ENCODE measurements at places on chromosomes 2 and 18. TPM values are rescaled to one million over a fixed set of nuclear protein-coding genes. Genes with fewer than 3 reads are reported as not detected.

DNA sequence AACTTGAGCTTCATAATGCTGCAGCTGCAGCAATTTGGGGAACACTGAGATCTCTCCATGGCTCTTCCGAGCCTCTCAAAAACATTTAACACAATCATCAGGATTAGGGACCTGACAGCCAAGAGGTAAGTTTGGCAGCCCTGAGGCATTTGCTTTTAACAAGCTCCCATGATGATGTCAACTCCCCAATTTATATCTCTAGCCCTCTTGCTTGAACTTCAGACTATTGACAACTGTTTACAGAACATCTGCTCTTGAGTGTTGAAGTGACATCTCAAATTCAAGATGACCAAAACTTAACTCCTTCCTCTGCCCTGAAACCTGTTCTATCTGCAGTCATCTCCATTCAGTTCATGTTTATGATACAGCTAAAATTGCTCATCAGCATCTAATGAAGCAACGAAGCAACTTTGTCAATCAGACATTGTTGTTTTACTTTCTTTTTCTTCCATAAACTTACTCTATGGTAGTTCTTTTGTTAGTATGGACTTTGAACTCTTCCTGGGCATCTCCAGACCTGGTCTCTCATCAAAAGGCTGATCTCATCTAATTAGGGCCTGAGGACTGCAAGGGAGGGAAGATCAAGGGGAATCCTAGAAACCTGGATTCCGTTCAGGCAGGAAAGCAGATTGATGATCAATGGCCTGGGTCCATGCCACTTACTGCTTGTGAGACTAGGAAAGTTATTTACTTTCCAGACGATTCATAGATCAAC lies 48.1 kb downstream of the SEMA4F start:
- no peak overlapping the region for H3K27ac ChIP-seq
- H3K36me3 ChIP-seq = no peaks in the 10 kb centered on the region
- no peak for DNase-seq
- peaks cover 28% of the 10 kb centered on the region for H3K27me3 ChIP-seq
- H3K4me3 ChIP-seq = no peak overlapping the region
- H3K4me1 ChIP-seq = no peaks in the 10 kb centered on the region

GRCh38 chr2:39059366-39059952 lies 61.4 kb downstream of the SOS1 start:
- no peaks in the 10 kb centered on the region for H3K27me3 ChIP-seq
- H3K36me3 ChIP-seq = peaks cover 9% of the 10 kb centered on the region
- no peak overlapping the region for H3K27ac ChIP-seq
- H3K4me3 ChIP-seq = no peak overlapping the region

DNA sequence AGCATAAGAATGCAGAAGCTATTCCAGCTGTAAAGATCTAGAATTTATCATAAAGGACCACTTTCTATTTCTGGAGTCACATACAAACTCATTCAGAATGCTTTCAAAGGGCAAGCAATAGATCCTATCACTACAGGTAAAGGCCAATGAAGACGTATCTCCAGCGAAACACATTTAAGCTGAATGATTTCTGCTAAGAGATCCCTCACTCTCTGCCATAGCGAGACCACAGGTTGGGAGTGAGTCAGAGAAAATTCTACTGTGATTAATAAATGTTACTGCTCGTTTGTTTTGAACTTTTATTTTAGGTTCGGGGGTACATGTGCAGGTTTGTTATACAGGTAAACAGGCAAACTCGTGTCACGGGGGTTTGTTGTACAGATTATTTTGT lies 72.5 kb upstream of the NFU1 start:
- DNase-seq = no peak
- H3K4me3 ChIP-seq = no peak overlapping the region
- no peaks in the 10 kb centered on the region for H3K27me3 ChIP-seq
- peaks cover 61% of the 10 kb centered on the region for H3K36me3 ChIP-seq
- no peak overlapping the region for H3K27ac ChIP-seq

DNA sequence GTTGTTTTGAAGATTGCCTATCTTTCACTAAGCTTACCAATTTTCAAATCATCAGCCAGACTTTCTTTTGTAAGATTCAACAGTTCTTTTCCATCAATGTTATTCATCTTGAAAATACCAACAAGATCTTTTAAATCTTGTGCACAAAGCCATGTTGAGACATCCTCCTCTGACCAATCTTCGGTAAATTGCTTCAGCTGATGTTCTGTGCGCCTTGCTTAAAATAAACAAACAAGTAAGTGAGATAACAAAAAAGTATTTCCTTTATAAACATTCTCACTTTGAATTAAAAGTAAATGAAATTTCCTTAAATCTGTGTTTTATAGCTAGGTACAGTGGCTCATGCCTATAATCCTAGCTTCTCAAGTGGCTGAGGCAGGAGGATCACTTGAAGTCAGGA lies 30.3 kb downstream of the WDSUB1 start:
- no peaks in the 10 kb centered on the region for H3K4me1 ChIP-seq
- H3K27me3 ChIP-seq = no peaks in the 10 kb centered on the region
- no peak for DNase-seq
- no peak overlapping the region for H3K27ac ChIP-seq
- H3K4me3 ChIP-seq = no peak overlapping the region

DNA sequence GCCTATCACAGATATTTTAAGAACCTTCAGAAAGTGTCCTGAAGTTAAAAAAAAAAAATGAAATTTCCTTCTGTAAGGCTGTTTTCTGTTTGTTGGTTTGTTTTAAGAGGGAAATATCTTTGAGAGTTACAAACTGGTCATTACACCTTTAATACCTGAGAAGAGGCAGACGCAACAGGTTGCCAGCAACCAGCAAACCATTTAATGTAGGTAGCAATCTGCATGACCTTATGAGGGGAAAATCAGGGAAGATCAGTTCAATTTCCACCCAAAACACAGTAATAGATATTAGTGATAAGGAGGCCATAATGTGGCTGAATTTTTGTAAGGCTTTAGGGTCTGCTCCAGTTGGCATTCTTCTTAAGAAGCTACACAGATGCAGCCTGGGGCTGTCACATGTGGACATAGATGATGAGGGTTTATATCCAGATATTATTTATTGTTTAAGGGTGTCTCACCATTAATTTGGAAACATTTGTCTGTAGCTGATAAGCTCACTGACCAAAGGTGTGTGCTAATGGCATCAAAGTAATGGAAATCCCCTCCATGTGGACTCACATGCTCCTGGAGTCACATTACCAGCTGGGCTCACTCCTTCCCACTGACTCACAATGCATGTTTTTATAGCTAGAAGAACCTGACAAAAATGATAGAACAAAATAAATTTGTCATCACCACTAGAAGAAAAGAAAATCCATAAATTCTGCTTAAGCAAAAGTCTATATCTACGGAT lies 83.5 kb upstream of the DTNA start:
- H3K27me3 ChIP-seq = peaks cover 5% of the 10 kb centered on the region
- no peaks in the 10 kb centered on the region for H3K4me1 ChIP-seq
- no peak overlapping the region for H3K4me3 ChIP-seq
- DNase-seq = no peak
- no peak overlapping the region for H3K27ac ChIP-seq

DNA sequence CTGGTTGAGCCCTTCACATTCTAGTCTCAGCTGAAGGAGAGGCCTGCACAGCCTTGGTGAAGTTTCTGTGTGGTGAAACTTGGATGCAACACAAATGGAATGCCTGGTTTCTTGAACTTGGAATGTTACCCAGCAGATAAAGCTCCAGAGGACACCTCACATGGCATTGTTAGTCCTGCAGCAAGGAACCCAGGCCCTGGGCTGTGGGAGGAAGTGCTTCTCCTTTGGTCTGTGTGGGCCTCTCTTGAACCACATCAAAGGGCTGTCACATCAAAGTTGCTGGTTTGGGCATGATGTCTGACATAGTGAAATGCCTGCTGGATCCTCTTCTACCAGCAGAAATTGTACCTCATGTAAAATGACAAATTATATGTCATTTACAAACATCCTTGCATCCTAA lies 198.5 kb downstream of the FHOD3 start:
- H3K27me3 ChIP-seq = no peaks in the 10 kb centered on the region
- H3K4me3 ChIP-seq = no peak overlapping the region
- H3K4me1 ChIP-seq = peaks cover 8% of the 10 kb centered on the region
- no peak overlapping the region for H3K27ac ChIP-seq
- DNase-seq = no peak

DNA sequence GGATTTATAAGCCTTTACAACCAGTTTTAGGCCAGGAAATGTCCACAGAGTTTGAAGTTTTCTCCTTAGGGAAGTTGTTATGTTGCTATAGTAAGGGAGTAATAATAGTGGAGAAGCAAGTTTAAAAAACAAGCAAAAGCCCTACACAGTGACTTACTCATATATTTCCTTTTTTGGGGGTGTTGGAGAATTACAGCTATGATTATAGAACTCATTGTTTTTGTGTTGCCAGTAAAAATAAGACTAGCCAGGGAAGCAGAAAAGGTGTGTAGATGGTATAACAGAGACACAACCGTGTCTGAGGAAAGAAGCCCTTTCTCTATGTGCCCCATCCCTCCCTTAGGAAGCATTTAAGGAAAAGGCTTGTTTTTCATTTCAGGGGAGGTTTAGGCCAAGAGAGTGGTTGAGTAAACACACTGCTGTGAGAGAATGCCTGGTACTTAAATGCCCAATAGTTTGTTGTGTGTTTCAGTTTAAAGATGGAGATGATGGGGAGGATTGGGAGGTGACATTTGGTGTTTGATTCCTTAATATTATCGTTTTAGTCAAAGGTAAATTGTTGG lies 2.3 kb downstream of the VAPA start:
- no peak for DNase-seq
- H3K4me1 ChIP-seq = peaks cover 24% of the 10 kb centered on the region
- H3K27me3 ChIP-seq = no peaks in the 10 kb centered on the region
- peak overlapping the region; percentile 95 for H3K4me3 ChIP-seq

- H3K27ac ChIP-seq = peak overlapping the region; percentile 65
- peaks cover 15% of the 10 kb centered on the region for H3K27me3 ChIP-seq
- DNase-seq = no peak
- H3K36me3 ChIP-seq = no peaks in the 10 kb centered on the region
- H3K4me3 ChIP-seq = peak overlapping the region; percentile 61
These were observed 4.0 kb downstream of the SNORC start for GRCh38 chr2:232873909-232874641.

GRCh38 chr2:134253804-134254203 lies at the start of gene MGAT5:
Gene MGAT5 (plus strand): TSS chr2:134254072. CDS start chr2:134254404, 332 bp downstream.
- H3K27ac ChIP-seq = no peak within 1 kb of the TSS
- no peak within 1 kb of the TSS for H3K4me3 ChIP-seq
- peaks cover 9% of the 10 kb centered on the region for H3K4me1 ChIP-seq
- H3K27me3 ChIP-seq = no peaks in the 10 kb centered on the region
- H3K36me3 ChIP-seq = peaks cover 14% of the 10 kb centered on the region
- DNase-seq = no peak

DNA sequence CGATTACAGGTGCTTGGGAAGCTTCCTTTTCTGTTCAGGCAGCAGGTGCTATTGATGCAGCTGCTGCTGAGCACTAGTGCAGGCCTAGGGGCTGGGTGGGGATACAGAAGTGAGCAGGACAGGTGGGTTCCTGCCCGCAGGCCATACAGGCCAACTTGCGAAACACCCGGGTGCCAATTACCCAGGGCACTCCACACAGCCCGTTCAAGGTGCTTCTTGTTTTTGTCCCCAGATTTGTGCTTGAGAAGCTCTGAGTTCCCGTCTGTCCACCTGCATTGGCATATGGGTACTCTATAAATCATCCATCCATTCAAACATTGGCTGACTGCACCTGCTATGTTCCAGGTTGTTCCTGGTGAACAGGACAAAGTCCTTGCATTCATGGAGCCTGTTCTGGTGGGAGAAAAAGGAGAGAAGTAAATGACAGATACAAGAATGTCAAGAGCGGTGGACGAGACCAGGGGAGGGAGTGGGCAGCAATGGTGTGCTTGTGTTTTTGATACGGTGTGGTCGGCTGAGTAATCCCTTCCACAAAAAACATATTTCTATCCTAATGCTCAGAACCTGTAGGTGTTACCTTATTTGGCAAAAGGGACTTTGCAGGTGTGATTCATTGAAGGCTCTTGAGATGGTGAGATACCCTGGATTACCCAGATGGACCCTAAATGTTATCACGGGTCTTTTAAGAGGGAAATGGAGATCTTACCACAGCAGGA lies 31.4 kb downstream of the SH3BP4 start:
- H3K36me3 ChIP-seq = peaks cover 14% of the 10 kb centered on the region
- DNase-seq = no peak
- H3K4me3 ChIP-seq = peak overlapping the region; percentile 56
- peak overlapping the region; percentile 81 for H3K27ac ChIP-seq

DNA sequence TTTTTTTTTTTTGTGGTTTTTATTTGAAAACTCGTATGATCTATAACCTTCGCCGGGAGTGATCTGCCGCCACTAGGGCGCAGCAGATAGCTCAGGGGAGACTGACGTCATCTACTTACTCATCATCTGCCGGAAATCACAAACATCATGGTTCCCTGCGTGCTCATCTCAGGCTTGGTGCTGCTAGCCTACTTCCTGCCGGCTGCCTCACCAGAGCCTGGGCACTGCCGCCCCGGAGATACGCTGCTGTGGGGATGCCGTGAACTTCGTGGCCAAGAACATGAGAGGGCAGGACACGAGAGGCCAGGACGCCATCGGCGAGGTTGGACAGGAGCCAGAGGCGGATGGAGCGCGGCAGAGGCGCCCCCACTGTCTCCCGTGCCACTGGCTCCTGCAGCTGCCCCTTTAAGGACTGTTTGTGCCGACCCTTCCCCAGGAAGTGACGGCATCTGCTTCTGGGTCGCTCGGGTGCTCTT lies 68.8 kb downstream of the DOK6 start:
- no peaks in the 10 kb centered on the region for H3K36me3 ChIP-seq
- no peak for DNase-seq
- no peaks in the 10 kb centered on the region for H3K4me1 ChIP-seq
- H3K27ac ChIP-seq = no peak overlapping the region

Gene C1GALT1C1L
- total RNA-seq = 0.24 TPM

Gene KLHL14
- total RNA-seq = 0.81 TPM

Gene FER1L5
- total RNA-seq = 0.75 TPM

Gene MARCO
- 1.6 TPM for total RNA-seq
